CD4-positive, alpha-beta T cell treated with Interleukin-4 for 4 hours (primary cell): ENCODE measurements at places on chromosomes 5 and 9.

DNA sequence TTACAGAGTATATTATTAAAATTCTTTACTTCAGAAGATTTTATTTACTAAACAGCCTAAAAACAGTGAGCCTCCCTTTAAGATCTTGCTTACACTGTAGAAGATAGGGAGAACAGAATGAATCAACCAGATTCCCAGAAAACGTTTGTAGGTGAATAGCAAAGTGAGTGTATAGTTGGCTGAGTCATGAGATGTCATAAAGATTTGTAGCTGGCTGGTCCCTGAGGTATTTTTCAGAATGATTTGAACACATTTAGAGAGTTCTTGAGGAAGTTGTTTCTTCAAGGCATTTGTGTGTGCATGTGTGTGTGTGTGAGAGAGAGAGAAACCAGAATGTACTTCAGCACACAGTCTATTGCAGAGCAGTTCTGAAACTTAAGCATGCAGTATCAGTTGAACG lies 159.4 kb upstream of the PRR16 start:
- no peak for DNase-seq

DNA sequence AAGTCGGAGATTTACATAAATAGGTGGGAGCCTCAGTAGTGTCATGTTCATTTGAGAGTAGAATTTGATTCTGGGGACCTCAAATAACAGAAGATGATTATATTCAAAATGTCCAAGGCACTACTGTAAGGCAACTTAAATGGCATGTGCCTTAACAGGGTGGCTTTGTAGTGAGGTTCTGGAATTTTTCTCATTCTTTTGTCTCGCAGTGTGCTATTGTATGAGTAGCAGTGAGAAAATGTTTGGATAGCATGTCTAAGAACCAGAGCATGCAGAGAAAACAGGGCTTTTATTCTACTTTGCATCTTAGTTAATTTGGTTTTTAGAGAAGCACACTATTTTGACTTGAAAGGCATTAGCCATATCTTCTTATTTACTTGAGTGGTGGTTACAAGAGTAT lies 25.0 kb downstream of the MAST4 start:
- DNase-seq: no peak

DNA sequence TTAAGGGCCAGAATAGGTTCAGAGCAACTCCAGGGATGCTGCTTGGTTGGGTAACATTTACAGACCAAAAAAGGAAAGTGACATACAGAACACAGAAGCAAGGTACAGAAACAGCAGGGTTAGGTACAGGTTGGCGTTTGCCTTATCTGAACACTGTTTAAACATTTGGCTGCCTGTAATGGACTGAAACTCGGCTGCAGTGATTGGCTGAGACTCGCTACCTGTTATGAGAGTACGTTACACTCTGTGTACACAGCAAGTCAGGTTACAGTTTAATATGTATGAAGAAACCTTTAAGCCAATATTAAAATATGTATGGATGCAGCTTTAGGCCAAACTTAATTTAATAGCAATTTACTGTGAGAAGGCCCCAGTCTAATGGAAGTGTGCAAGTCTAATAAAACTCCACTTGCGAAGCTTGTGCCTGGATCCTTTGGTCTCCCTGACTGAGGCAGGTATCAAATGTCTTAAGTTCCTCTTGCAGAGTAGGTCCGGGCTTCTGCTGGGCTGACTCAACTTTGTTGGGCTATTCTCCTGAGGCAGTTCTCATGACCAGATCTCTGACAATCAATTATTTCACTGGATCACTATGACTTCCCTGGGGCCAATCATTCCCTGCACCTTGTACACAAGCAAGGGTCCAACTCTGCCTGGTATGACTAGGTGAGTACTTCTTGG lies 204.9 kb downstream of the ZNF462 start:
- no peak for DNase-seq

DNA sequence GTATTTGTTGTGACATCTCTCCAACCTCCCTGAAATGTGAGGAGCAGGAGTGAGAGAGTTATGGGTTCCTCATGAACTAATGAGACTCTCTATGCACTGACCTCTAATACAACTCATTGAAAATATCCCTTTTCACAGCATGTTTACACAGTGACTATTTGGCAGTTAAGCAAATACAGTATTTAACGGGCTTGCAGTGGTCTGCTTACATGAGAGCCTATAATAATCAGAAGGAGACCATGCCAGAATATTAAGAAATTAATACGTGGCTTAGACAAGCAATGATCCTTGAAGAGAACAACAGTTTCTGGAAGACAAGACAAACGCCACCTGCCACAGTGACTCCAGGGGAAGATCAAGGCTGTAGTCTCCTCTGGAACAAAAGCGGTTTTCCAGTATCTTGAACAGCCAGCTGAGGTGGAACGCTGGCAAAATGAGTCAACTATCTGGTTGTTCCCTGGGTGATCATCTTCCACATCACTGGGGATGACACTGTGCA lies 424.5 kb downstream of the DMAC1 start:
- no peak for DNase-seq

DNA sequence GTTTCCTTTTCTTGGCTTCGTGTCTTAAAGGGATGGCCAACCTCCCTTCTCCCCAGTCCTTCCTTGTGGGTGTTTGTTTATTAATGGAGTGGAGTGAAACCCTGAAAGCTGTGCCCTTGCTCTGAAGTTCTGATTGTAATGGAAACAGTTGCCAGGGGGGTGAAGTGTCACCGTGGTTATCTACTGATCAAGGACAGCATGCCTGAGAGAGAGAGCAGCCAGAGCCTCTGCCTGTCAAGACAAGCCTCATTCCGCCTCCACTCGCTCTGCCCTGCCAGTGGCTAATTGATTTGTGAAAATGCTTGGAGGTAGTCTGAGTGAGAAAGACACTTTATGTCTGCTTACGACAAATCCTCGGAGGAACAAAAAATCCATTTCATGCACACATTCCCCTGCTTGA lies 143.7 kb upstream of the SLC30A5 start:
- no peak for DNase-seq

DNA sequence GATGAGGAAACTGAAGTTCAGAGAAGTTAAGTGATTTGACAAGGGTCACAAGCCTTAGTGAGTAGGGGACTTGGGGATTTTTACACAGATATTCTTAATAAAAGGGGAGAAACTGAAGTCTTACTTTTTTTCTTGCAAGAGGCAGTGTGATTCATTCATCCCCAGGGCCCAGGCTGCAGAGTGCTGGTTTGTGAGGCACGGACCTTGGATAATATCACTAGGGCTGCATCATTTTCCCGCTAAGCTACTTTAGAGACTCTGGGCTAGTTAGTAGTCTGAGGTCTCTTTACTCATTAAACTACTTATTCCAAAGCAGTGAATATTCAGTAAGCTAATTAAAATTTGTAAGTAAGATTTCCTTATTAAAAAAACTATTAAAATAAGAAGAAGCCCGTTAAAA lies 195.0 kb downstream of the PBX3 start:
- DNase-seq: no peak

DNA sequence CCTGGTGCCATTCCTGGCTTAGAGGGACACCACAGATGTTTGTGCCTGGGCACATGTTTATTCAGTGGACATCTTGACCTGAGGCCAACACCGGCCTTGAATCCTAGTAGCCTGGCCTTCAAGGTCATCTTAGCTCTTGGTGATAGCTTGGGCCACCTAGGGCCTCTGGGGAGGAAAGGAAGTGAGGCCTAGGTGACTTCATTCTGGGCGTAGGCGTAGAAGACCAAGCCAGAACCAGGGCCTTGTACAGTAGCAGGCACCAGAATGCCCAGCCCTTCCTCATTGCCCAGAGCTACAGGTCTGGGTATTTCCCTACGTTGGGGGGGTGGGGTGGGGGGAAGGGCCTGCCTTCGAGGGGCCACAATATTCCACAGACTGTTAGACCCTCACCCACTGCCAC lies 33.8 kb downstream of the WNK2 start:
- no peak for DNase-seq

DNA sequence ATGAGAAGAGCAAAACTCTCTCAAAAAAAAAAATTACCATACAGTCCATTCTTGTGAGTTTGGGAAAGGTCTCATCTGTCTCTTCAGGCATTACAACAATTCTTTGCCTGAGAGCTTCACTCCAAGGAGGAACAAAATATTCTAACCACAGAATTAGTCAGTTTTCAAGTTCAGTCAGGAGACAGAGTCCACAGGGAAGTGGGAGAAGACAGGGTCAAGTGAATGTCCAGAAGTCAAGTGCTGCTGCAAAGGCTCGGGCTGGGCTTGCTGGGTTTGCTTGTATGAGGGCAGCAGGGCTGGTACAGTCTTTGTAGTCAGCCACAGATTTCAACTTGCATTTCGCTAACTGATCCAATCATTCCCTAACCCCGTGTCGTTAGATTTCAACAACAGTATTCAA lies 17.6 kb upstream of the HEXB start:
- no peak for DNase-seq

DNA sequence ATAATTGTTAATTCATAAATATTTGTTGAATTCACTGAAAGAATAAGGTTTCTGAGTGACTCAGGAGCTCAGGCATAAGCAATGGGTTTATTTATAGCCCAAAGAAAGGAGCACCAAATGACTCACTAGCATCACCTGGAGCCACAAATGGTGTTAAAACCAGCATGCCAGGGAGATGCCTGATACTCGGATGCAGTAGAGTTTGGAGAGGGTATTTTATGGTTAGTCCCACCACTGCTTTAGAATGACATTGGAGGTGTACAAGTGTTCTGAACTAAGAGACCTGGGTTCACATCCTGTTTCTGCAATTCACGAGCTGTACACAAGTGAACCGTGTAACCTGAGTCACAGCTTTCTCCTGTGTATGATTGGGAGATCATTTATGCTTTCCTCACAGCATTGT lies 25.2 kb downstream of the CCL28 start:
- no peak for DNase-seq
